H1 (cell line): ENCODE measurements at places on chromosomes 1 and 21. TPM values are rescaled to one million over a fixed set of nuclear protein-coding genes. Genes with fewer than 3 reads are reported as not detected.

The ADGRL4 gene
- polyA plus RNA-seq: 0.27 and 0.97 TPM in 2 replicates

The ESPN gene
- polyA plus RNA-seq: 5.2 and 13.4 TPM in 2 replicates

The HES3 gene
- 38.8 and 105 TPM in 2 replicates for polyA plus RNA-seq

The LCE1F gene
- polyA plus RNA-seq: not detected in 2 replicates

The KRTAP21-2 gene
- polyA plus RNA-seq: not detected in 2 replicates

The HMCN1 gene
- polyA plus RNA-seq: 9.0 and 13.8 TPM in 2 replicates

The S100A10 gene
- 13.7 and 23.9 TPM in 2 replicates for polyA plus RNA-seq

The TSSK3 gene
- 1.2 and 1.9 TPM in 2 replicates for polyA plus RNA-seq
